Aorta (tissue), 5 donors: ENCODE measurements at places on chromosomes 2 and 18. TPM values are rescaled to one million over a fixed set of nuclear protein-coding genes. Genes with fewer than 3 reads are reported as not detected.

GRCh38 chr2:182090486-182090885 lies 104.8 kb downstream of the PPP1R1C start:
- DNase-seq: no peak

DNA sequence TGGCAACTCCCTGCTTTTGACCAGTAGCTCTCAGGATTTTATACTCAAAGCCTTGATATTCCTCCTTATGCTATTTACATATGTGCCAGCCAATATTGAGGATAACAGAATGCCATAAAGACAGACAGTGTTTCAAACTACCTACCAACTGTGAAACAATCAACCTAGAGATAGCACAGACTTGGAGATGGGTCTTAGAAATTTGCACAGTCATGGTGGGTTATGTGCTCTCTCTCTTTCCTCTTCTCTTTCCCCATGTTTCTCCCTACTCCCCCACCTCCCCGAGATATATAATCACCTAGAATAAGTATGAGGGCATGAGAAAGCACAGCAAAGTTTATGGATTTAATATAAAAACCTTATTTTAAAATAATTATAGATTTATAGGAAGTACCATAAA lies 24.2 kb upstream of the SUCLG1 start:
- no peak for DNase-seq

VWA3B gene
- 1.0 TPM for total RNA-seq

DNA sequence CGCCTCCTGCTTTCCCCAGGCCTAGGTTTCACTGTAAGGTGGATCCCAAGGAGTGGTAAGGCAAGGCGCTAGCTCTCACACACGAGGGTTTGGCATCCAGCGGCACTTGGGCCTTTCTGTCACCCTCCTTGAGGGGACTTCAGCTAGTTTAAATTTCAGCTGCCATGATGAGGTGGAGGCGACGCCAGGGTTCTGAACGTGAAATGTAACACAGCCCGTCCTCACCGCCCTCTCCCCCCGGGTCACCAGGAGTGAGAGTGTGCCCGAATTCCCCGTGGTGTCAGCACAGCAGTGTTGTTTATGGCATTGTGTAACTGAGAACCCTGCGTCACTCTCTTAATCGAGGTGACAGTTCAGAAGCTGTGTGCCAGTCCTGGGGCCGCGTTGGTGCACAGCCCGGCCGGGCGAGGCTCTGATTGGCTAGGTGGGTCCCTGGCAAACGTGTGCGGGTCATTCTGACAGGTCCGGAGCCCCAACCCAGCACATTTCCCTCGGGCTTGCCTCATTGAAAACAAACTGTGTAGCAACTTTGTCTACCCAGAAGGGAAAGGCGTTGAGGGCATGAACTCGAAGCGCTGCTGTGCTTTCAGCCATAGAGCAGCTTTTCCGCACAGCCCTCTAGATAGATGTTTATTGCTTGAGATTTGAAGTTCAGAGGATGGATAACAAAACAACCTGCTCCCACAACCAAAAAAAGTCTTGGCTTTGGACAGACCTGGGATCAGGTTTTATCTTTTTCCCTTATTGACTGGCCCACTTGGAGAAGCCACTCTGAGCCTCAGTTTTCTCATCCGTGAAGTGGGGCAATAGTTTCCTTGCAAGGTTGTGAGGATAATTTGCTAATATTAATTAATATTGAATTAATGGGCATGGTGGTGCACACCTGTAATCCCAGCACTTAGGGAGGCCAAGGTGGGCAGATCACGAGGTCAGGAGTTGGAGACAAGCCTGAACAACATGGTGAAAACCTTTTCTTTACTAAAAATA lies 4.9 kb downstream of the CIDEA start:
- no peak for DNase-seq

- DNase-seq: no peak
These were observed 395.6 kb upstream of the HS6ST1 start for GRCh38 chr2:128714285-128714684.

- no peak for DNase-seq
These were observed 14.1 kb upstream of the HOXD1 start for GRCh38 chr2:176174382-176174823.

OR6B2 gene
- not detected for total RNA-seq

DNA sequence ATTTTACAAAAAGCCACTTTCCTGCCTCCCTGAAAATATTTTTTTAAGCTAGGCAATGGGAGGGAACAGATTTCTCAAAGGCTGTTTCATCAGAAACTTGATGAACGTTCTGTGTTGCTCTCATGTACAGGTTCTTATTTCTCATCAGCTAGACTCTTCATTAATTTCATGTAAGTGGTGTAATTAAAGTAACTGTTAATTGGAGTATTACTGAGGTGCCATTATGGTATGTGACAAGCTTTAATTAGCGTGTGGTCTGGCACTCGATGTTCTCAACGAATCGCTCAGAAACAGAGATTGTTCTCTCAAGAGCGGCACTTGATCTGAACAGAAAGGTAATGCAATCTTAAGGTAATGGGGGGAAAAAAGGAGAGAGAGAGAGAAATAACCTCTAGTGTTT lies 81.9 kb upstream of the MYCN start:
- DNase-seq: no peak

- DNase-seq: no peak
These were observed 1615.3 kb upstream of the ZEB2 start for GRCh38 chr2:146135245-146135644.

- no peak for DNase-seq
These were observed 106.9 kb downstream of the ZNF521 start for GRCh38 chr18:25244924-25245698.

DNA sequence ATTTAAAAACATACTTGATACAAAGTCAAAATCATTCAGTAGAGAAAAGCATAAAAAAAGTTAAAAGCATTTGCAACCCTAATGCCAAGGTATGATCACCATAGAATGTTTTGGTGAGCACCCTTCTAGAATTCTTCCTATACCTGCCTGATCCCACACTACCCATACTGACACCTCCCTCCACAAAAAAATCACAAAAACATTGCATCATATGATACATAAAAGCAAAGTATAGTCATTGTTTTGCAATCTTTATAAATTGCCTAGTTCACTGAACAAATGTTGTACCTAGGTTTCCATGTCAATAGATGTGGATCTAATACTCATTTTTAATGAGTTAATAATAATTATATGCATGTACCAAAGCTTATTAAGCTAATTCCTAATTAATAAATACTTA lies 54.1 kb downstream of the SLC9A4 start:
- DNase-seq: no peak

DNA sequence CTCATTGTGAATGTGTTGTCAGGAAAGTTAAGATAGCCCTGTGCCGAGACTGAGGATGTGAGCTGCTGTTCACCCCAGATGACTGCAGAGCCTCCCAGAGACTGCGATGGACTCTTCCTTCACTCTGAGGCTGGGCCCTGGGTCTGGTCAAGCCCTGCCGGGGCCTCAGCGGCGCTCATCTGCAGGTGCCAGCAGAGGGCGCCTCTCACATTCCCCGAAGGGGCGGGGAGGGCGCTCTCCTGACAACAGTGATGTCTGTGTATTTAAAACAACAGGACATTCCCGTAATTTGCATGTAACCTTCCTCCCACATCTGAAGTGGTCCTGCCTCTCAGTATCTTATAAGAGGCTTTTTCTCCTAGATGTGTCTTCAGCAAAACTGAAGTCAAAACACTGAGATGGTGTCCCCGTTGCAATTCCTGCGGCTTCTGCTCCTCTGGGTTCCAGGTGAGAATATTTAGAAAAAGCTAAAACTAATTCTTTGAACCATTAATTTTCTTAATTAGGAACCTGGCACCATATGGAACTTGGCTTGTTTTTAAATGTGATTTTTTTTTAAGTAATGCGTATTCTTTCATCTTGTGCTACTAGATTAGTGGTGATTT lies 1377.9 kb downstream of the RPIA start:
- DNase-seq: peak; percentile 76

LYG1 gene
- 1.8 TPM for total RNA-seq

GRCh38 chr2:12316476-12316875 lies 400.3 kb upstream of the TRIB2 start:
- DNase-seq: no peak

- DNase-seq: no peak
These were observed 13.5 kb upstream of the IL1RL1 start for GRCh38 chr2:102297891-102298290.

GRCh38 chr2:59182249-59182648 lies 941.1 kb upstream of the FANCL start:
- DNase-seq: no peak

PIKFYVE gene
- total RNA-seq: 31.9 TPM

UCN gene
- 1.2 TPM for total RNA-seq

NAB1 gene
- 67.8 TPM for total RNA-seq
